ENCODE measurements at places on chromosomes 7 and 10.
A peak's percentile ranks its signal among the peaks of the same experiment; 100 is the strongest.

DNA sequence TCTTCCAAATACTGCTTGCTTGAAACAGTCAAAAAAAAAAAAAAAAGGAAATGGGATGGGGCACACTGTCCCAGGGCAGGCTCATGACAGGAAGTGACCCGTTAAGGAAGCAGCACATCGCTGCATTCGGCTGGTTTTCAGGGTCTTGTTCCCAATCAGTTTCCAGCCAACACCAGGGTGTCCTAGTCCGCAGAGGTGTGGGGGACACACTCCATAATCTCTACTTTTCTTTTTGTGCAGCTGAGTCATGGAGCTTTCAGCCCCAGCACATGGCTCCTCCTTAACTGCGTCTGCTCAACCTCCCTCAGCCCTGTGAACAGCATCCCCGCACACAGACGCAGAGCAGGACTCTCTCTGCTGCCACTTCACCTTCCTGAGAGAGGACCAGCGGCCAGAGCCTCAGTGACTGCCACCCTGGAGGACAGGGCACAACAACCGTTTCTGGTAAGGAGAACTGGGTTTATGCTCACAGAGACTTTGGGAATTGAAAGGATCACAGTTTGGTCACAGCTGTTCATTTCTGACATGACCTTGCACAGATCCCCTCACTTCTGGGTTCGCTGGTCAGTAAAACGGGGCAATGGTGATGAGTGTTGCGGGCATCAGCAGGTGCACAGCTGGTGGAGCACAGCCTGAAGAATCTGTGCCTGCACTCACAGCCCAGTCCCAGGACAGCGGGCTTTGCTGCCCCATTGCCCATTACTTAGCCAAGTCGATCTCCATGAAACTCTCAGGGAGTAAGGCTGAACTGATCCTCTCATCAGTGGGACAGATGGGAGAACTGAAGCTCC is at the start of gene GIMAP5:
TSS of gene GIMAP5 (plus strand) at position 154 of the 791 bp plus-strand sequence. CDS start 3,467 bp downstream, outside the sequence.
- DNase-seq: no peak

GRCh38 chr10:125881192-125881591 is at the start of gene DHX32:
TSS of gene DHX32 (minus strand) at chr10:125881292. CDS start at chr10:125880824, 468 bp downstream.
- DNase-seq: no peak

GRCh38 chr7:47576866-47577306 is 5.0 kb downstream of the TNS3 start:
- no peak for DNase-seq

DNA sequence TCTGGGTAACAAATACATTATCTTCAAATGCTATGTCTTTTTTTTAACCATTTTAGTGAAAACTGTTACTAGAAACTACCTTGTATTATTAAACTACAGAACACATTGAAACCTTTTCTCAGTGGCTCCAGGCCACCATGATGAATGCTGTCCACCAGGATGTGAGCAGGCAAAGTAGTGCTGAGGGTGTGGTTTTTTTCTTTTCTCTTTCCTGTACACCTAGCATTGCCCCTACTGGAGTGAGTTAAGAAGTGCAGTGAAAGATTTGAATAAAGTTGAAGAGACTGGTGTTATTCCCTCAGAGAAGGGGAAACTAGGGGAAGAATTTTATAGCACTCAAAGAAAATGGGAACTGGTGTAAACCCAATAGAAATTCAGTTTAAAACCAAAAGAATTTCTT is 120.0 kb upstream of the SAMD8 start:
- DNase-seq: no peak

- DNase-seq: no peak
These were observed 160.5 kb downstream of the PHTF2 start for GRCh38 chr7:77959080-77959479.

DNA sequence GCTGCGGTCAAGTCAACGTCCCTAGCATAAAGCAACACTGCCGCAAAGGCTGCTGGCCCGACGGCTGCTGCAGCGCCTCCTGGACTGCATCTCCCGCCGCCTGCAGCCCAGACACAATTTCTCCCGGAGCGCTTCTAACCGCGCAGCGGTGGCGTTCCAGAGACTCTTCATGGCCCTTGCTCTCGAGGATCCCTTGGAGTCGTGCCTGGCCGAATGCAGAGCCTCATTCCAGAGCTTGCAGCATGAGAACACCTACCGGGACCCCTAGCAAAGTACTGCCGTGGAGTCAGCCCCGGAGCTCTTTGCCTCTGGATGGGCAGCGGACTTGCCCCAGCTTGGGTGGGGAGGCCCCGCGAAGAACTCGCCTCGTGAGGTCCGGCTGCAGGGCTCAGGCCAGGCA is 79.7 kb upstream of the ZNF32 start:
- no peak for DNase-seq

DNA sequence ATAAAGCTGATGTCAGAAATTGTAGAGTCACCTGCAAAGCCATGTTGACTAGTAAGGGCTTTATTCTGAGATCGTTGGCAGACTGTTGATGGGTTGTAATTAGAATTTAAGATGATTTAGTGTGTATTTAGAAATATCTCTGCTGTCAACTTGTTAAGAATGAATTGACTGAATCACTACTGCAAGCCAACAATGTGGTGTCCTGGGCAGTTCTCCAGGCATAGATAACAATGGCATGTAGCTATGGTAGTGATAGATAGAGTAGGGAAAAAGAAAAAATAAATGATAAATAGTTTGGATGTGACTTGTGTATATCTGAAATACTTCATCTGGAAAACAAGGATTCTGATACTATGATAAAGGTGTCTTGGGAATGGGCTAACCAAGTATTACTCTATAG is 640.2 kb downstream of the ARL4A start:
- DNase-seq: no peak

DNA sequence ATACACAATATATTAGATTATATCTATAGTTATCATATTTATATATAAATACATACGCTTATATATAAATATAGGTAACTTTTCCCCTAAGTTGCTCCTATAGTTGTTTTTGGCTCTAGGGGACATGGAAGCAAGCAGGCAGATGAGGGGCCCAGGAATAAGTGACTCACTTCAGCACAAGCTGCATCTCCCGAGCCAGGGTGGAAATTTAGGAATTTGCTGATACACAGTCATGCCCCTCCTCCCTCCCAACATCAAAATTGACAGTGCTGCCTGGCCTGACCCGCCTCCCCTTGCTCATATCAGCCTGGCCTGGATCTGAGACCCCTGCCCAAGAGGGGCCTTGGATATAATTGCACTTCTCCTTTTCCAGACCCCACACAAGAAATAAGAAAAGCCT is 33.8 kb downstream of the MKI67 start:
- no peak for DNase-seq

- DNase-seq: no peak
These were observed 16.5 kb downstream of the WDR86 start for GRCh38 chr7:151393031-151393977.

DNA sequence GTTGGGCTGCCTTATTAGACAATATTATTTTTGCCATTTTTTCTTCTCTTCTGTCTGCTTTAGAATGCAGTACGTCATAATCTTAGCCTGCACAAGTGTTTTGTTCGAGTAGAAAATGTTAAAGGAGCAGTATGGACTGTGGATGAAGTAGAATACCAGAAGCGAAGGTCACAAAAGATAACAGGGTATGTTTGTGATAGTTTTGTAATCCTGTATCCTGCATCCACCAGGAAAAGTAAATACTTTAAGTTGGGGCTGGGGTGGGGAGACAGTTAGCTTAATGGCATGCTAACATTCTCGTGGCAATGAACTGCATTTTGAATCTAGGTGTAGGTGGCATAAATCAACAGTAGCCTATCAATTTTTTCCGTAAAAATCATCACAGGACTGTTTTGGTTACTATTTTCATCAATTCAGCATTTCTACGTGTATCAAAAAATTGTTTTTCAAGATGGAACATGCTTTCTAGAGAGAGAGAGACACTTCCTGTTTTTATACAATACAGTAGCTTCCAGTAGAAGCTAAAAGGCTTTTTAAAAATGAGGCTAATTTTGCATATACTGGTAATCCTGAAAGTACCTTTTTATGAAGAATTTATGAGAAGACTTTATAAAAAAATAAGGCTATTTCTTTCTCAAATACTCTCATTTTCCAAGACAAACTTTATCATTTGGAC is 247.5 kb downstream of the FOXP2 start:
- no peak for DNase-seq

DNA sequence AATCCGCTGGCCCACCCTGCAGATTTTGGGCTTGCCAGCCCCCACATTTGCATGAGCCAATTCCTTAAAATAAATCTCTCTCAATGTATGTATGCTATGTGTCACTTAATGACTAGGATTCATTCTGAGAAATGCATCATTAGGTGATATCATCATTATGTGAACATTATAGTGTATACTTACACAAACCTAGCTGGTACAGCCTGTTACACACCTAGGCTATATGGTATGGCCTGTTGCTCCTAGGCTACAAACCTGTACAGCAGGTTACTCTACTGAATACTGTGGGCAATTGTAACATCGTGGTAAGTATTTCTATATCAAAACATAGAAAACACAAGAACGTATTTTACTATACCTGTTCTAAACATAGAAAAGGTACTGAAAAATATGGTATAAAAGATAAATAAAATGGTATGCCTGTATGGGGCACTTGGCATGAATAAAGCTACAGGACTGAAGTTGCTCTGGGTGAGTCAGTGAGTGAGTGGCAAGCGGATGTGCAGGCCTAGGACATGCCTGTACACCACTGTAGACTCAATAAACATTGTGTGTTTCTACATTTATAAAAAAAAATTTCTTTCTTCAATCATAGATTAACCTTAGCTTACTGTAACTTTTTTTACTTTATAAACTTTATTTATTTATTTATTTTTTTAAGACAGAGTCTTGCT is 135.9 kb downstream of the ABCA13 start:
- no peak for DNase-seq

GRCh38 chr10:43229208-43230061 is 37.4 kb downstream of the RASGEF1A start:
- DNase-seq: peak; percentile 42

DNA sequence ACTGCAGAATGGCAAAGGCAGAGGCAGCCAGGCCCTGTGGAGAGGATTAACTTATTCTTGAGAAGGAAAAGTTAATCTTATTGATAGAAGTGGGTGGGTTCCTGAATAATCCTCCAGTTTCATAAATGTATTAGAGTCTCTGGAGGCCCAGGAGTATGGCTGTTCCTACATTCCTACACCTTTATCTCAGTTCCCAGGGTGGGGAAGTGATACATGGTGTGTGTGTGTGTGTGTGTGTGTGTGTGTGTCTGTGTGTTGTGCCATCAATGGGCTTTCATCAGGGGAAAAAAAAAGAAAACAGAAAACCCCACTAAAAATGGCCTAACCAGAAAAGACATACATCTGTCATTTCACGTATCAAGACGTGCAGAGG is 22.0 kb upstream of the GSDME start:
- DNase-seq: no peak

GRCh38 chr7:156725073-156725472 is 84.5 kb downstream of the RNF32 start:
- no peak for DNase-seq

- DNase-seq: no peak
These were observed 17.5 kb upstream of the TEX36 start for GRCh38 chr10:125700355-125700911.

GRCh38 chr7:36040679-36041078 is 112.4 kb upstream of the EEPD1 start:
- DNase-seq: no peak

- DNase-seq: no peak
These were observed 236.1 kb upstream of the BMPER start for GRCh38 chr7:33669251-33669670.

- DNase-seq: no peak
These were observed 123.6 kb downstream of the ATXN7L1 start for GRCh38 chr7:105752671-105753275.

DNA sequence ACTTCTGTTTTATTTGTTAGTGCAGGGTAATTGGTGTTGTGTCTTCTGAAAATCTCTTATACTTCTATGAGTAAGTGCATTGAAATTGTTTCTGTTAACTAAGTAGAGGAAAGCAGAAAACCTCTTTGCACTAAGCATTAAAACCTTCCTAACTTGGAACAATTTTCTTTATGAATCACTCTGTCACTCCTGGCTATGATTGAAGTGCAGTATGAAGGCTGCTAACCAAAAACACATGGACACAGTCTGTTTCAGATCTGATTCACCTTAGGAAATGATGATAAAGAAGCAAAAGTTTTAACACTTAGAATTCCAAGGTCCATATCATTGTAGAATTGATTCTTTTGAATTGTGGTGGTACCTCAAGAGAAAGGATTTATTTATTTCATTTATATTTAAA is 41.9 kb downstream of the MET start:
- DNase-seq: no peak

DNA sequence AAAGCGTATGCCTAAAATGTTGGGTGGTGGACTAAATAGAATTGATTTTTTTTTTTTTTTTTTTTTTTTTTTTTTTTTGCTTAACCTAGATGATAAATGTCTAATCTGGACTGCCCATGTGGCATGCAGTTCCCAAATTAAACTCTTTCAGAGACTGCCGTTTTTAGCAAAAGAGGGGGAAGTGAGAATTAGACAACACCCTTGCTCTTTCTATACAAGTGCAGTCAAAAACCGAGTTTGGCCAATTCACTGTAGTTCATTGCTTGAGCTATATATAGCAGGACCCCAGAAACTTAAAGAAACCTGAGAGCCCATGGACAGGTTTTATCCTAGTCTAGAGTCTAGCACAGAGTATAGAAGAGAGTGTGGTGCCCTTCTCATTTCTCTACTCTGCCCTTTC is 141.9 kb downstream of the GRM3 start:
- DNase-seq: no peak

- no peak for DNase-seq
These were observed 975.2 kb upstream of the GHITM start for GRCh38 chr10:83164156-83164555.

DNA sequence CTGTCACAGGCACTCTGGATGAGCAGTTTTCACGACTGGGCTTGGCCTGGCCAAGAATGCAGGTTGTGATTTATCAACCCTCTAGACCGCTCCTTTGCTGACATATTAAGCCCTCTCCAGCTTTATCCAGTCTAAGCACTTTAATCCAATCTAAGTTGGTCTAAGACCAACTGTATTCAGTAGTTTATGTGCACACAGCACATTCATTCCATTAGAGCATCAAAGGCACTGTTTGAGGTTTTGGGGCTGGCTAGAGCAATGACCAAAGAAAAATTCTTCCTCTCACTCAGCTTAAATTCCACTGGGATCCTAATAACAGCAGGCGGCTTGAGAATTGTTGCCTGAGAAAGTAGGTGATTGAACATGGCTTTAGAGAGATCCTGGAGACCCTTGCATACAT is 176.0 kb upstream of the INSYN2A start:
- no peak for DNase-seq

DNA sequence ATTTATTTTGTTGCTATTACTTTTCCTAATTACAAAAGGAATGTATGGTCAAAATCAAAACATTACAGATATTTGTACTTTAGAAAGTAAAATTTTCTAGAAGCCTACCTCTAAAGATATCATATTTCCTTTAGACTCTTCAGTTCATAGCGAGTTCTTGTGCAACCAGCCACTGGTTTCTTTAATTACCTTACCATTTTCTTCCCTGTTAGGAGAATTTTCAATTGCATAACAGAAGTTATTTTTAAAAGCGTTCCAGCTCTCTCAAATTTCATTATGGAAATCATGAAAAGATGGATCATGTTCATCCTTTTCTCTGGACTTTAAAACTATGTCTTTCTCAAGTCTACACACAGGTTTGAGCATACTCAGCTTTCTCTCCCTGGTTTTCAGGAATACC is 5.0 kb upstream of the TRUB1 start:
- no peak for DNase-seq

Measured in stimulated activated CD8-positive, alpha-beta memory T cell treated with anti-CD3 and anti-CD28 coated beads, Interleukin-15, amount 100 ng/mL, for 4 hours (primary cell).